ENCODE measurements at places on chromosomes 6 and 20.
A peak's percentile ranks its signal among the peaks of the same experiment; 100 is the strongest.

DNA sequence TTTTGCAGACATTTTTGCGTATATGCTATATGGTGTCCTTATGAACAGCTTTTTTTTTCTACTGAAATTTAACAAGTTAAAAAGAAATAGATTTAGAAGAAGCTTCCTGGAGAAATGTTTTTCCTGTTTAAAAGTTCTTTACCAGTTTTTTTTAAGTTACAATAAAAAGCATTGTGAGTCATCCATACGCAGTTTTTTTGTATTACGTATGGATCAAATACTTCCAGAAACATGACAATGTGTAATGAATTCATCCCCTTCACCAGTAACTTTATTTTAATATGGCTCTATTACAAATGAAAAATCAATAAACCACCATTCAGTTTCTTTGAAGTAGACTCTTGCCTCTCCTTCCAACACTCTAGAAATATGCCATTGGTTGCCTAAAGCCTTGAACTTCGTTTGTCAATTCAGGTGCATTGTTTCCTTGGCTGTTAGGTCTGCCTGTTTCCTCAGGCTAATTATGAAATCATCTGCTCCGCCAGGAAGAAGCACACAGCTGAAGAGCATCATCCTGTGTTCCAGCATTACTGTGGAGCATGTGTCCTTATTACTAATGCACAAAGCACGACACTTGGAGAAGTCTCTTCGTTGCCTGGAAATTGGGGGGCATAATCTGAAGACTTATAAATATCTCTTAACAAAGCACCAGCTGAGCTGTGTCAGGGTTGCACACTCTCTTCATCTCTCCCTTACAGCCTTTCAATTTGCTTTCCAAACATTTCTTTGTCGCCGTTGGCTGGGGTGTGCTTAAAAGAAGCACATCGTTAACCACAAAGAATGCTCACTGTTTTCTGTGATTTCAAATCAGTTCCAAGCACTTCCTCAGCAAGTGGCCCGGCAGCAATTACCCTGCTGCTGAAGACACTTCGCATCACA lies 9.6 kb downstream of the MOXD1 start:
- DNase-seq: no peak

- DNase-seq: no peak
These were observed 12.0 kb downstream of the MDN1 start for GRCh38 chr6:89807581-89807980.

GRCh38 chr6:33905071-33905609 lies 101.3 kb upstream of the MLN start:
- DNase-seq: peak; percentile 66

GRCh38 chr20:24672181-24672880 lies 202.9 kb downstream of the SYNDIG1 start:
- DNase-seq: no peak

DNA sequence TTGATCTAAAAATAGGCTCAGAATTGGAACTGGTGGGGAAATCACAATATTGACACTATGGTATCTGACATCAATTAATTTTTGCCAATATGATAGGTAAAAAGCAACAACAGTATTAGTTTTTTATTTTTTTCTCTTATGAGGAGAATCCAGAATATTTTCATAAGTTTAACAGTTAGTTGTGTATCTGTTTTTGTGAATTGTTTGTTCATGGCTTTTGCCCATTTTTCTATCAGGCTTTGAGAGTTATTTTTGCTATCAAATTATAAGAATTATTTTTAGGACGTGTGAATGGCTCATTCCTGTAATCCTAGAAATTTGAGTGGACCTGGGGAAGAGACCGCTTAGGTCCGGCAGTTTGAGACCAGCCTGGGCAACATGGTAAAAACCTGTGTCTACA lies 608.6 kb upstream of the ADGRB3 start:
- no peak for DNase-seq

GRCh38 chr20:24273251-24273650 lies 196.2 kb upstream of the SYNDIG1 start:
- DNase-seq: no peak

GRCh38 chr6:148775161-148775560 lies 28.3 kb downstream of the UST start:
- DNase-seq: no peak

All from CD4-positive, alpha-beta T cell treated with Interleukin-17A for 4 hours (primary cell).